ENCODE measurements at places on chromosomes 2 and 18.

DNA sequence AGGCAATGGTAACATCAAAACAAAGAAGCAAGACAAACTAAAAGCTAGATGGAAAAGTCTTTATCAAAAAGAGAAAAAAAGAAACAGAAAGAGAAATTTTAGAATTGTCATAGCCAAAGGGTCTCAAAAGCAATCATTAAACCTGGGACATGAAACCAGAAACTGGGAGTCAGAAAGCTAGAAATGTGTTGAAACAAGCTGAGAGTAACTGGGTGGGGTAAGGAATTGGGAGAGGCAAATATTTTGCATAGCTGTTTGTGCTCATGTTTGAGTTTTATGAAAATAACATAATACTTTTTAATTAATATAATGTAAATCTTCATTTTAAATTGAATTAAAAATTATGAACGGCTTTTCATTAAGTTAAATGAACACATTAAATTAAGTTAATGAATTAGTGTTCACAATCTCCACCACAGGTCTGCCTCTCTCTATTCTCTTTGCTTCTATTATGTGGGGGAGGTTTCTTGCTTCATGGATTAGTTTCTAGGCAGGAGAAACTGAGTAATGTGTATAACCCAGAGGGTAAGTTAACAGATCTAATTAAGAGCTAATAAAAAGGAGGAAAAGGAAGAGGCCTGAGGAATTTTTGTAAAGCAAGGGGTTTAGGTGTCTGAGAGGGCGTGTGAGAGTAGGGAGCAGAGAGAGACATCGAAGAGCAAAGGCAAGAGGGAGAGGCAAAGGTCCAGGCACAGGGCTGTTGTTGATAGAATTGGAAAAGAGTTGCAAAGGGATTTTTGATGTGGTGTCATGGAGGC, 20.0 kb upstream of the SERPINB2 start:
- DNase-seq, result no peak

GRCh38 chr2:197359859-197360258, 49.3 kb upstream of the ANKRD44 start:
- no peak for DNase-seq

DNA sequence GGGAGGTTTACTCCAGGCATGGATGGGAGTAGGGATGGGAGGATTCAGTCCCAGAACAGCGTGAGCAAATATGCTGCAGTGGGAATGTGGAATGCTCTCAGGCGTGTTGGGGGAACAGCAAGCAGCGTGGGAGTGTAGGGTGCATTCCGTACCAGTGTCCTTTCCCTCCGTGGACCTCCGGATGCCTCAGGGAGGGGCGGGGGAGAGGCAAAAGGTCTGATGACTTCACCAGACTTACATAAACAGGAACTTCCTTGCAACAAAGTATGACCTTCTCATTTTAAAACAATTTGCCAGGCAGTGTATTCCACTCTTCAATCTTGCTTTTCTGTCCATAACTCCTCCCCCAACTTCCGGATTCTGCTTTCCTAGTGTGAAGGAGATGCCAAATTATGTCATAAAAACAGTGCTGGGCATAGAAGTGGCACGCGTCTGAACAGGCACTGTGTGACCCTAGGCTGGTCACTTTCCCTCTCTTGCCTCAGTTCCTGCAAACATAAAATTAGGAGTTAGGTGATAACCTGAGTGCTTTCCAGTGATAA, 36.9 kb downstream of the RPL37A start:
- DNase-seq, result no peak

DNA sequence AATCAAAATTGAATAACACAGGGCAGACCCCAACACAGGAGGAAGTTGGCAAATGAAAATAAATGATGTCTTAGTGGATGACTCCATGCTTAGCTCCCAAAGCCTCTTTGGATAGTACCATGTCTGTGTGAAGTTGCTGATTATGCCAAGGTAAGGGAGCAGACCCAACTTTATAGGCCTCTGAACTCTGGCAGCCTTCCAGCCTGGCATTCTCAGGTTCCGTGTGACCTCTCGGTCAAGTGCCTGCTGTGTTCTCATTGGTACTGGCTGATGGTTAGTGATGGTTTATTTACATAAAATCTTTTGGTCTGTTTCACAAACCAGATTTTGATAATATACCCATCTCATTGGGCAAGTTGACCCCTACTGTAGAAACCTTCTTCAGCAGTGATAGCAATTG, 112.2 kb upstream of the TTC39C start:
- no peak for DNase-seq

DNA sequence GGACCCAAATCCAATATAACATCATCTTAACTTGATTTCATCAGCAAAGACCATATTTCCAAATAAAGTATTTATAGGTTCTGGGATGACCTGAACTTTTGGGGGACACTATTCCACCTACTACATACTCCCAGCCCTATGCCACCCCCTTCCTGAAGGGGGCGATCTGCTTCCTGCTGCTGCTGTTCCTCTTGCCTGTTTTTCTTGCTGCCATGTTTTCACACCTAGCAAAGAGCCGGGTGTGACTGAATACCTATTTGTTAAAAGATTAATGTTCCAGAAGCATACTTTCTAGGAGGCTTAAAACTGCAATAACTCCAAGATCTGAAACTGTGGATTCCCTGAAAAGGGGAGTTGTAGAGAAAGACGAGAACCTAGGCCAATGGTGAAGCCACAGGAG, 89.7 kb downstream of the ICOS start:
- no peak for DNase-seq

DNA sequence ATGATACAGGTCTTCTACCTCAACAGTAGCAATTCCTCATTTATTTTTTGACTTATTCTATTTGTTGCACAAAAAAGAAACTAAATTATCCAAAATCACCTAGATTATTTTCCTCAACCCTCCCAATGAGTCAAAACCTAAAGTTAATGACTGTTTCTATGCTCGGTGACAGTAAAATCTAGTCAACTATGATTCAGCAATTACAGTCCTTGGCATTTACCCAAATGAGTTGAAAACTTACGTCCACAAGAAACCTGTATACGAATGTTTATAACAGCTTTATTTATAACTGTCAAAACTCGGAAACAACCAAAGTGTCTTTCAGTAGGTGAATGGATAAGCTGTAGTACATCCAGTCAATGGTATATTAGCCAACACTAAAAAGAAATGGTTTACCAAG, 439.3 kb downstream of the CBLN2 start:
- no peak for DNase-seq

- no peak for DNase-seq
Measured at GRCh38 chr2:23688486-23689130, 238.3 kb downstream of the ATAD2B start.

DNA sequence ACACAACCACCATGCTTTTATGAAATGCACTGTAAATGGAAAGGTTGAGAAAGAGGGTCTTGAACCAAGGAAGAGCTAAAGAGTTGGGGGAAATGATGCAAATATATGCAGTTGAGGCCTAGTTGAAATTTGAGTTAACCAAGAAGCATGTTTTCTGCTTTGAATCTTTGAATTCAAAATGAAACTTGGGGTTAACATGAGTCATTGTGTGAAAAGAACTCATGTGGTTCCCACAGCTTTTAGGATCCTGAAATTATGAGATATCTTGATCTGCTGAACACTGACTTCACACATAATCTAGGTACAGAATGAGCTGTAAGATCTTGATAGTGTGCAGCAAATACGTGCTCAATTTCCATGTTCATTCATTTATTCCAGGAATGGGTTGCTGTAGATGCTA, 422.9 kb upstream of the TRIB2 start:
- DNase-seq, result no peak

DNA sequence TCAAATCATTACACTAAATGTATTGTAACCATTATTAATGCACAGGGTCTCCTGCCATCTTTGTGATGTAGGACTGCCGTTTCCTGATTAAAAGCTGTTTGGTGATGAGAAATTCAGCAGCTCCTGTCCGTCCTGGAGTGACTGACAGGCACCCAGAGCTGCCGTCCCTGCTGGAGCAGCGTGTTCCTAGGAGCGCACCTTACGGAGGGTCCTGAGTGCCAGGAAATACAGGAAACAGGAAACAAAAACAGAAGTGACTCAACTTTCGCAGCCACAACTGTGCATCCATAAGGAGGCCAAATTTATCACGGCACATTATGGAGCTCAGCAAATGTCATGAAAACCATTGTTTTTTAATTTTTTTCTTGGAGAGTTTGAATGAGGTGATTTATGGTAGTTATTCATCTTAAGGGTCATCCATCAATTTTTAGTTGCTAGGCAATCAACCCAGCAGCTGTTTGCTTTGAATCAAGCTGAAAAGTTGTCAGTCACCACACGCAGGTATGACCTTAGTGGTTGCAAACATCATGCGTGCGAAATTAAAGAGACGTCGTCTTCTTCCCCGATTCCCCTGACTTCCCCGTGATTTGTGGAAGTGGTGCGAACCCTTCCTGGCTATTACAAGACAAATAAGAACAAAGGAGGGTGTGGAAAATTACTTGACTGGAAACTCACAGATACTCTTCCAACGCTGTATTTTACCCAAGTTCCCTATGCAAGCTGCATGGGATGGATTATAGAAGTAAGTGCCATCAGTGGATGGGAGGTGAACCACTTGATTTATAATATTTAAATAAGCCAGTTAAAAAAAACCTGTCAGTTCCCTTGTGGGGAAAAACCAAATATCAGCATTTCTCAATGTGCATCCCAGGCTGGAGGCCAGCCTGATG, 19.8 kb downstream of the TSHZ1 start:
- DNase-seq, result no peak

- DNase-seq, result no peak
Measured at GRCh38 chr2:127859712-127860085, 1.7 kb upstream of the POLR2D start.

GRCh38 chr2:31109633-31110192, 28.5 kb downstream of the GALNT14 start:
- no peak for DNase-seq

DNA sequence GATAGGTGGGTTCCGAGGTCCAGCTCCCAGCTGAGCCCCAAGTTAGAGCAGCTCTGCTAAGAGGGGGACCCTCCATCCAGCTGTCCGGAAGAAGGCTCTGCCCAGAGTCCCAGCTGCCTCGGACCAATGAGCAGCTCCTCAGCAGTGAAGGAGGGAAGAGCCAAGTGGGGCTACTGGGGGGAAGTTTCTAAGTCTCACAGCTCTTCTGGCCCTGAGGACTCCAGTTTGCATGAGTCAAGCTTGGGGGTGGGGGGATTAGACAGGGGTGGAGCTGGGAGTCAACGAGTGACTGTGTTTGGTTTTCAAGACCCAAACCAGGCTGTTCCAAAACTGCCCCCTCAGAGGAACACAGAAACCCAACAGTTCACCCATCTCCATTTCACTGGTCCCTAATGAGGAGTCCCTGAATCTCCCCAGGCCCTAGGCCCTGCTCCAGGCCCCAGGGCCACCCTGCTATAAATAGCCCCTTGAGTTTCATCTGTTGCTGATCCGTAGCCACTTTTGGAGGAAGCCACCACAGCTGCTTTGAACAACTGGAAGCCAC, 100.9 kb downstream of the TNS1 start:
- no peak for DNase-seq

- no peak for DNase-seq
Measured at GRCh38 chr2:238097201-238097987, 2.7 kb upstream of the ESPNL start.

Measured in globus pallidus (tissue), 1 donor.